ENCODE measurements at places on chromosomes 12 and 14. TPM values are rescaled to one million over a fixed set of nuclear protein-coding genes. Genes with fewer than 3 reads are reported as not detected.

- no peak for DNase-seq
- no peaks in the 10 kb centered on the region for H3K27me3 ChIP-seq
- H3K36me3 ChIP-seq = no peaks in the 10 kb centered on the region
- no peaks in the 10 kb centered on the region for H3K4me1 ChIP-seq
- no peak overlapping the region for H3K27ac ChIP-seq
- no peak overlapping the region for H3K4me3 ChIP-seq
These were observed 90.1 kb upstream of the KCNA1 start for GRCh38 chr12:4819654-4820053.

Gene TRHDE
- 4.6 TPM for total RNA-seq

Gene OR4K14
- total RNA-seq = not detected

Gene GLIPR1L1
- total RNA-seq = not detected

DNA sequence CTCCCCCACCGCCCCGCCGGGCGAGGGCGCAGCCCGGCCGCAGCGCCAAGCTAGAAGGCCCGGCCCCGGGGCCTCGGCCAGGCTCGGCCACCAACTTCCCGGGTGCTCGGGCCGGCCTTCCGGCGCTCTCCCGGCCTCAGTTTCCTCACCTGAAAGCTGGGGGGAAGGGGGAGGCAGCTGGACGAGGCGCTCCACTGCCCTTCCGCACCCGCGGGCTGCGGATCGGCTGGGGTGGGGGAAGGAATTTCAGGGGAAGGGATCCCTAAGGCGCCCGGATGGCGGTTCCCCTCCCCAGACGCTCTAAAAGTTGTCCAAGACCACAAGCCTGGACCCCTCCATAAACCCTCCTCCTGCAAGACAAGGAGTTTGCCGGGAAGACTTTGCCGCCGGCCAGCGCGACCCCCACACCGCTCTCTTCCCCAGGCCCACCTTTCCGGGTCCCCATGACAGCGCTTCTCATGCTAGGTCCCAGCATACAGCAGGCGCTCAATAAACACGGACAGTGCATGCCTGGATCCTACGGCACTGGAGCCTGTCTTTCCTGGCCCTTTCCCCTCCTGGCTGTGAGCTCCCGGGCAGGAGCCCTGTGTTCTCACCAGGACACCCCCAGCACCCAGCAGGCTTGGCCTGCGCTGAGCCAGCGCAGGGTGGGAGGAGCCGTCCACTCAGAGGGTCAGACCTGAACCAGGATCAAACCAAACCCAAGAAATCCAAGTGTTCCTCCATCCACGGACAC lies 18.1 kb downstream of the BEGAIN start:
- no peaks in the 10 kb centered on the region for H3K27me3 ChIP-seq
- H3K4me3 ChIP-seq = peak overlapping the region; percentile 28
- no peaks in the 10 kb centered on the region for H3K36me3 ChIP-seq

Gene TMEM229B
- total RNA-seq = 6.1 TPM

DNA sequence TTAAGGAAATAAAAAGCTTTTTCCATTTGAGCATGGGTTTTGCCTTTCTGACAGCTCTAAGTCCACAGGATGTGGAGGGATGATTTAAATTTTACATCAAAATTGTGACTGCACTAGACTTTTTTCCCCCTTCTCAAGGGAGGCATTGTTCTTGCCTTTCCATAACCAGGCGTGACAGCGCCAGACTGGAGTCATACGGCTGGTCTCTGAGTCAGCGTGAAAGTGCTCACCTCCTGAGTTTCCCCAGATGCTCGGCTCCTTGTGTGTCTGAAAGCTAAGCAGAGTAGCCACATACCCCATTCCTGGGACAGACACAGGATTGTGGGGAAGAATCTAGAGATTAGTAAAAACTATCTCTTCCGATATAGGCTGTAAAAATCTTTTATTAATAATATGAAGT lies 43.1 kb downstream of the SOX5 start:
- peak; percentile 19 for DNase-seq
- H3K36me3 ChIP-seq = no peaks in the 10 kb centered on the region
- H3K4me1 ChIP-seq = peaks cover 20% of the 10 kb centered on the region
- H3K27ac ChIP-seq = no peak overlapping the region
- no peaks in the 10 kb centered on the region for H3K27me3 ChIP-seq

Gene NAA30
- total RNA-seq = 11.4 TPM

Gene INHBE
- total RNA-seq = not detected

Gene ALKBH1
- total RNA-seq = 12.3 TPM

DNA sequence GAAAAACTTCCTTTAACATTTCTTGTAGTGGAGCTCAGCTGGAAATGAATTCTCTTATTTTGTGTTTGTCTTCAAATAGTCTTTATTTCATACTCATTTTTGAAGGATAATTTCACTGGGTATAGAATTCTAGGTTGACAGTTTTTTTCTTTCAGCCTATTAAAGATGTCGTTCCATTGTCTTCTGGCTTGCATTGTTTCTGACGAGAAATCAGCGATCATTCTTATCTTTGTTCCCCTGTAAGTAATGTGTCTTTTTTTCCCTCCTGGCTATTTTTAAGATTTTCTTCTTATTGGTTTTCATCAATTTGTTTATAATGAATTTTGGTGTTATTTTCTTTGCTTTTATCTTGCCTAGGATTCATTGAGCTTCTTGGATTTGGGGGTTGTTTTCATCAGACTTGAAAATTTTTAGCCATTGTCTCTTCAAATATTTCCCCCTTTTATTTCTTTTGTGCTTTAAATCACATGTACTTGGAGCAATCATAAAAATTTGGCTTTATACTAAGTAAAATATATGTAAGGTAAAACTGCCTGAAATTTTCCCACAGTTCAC lies 89.4 kb downstream of the UNC79 start:
- H3K27me3 ChIP-seq = no peaks in the 10 kb centered on the region
- no peak overlapping the region for H3K27ac ChIP-seq
- no peak for DNase-seq

Gene PABPN1
- total RNA-seq = 52.1 TPM

DNA sequence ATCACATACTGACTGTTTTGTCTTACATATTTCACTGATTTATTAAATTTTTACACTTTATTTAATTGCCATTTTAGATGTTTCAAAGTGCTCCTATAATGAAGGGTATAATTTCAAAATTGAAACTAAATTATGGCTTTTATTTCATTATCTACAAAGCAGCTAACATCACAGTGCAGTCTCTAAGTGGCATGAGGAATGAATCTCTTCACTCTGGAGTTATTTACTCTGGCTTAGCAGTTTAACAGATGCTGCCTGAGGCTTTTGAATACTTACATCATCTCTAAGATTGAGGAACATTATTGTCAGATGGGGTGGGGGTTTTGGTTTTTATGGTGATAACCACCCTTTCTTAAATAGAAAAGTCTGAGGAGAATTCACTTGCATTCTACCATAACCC lies 386.4 kb downstream of the TRHDE start:
- H3K4me1 ChIP-seq = no peaks in the 10 kb centered on the region
- no peaks in the 10 kb centered on the region for H3K27me3 ChIP-seq
- no peak for DNase-seq
- no peak overlapping the region for H3K4me3 ChIP-seq
- H3K27ac ChIP-seq = no peak overlapping the region

DNA sequence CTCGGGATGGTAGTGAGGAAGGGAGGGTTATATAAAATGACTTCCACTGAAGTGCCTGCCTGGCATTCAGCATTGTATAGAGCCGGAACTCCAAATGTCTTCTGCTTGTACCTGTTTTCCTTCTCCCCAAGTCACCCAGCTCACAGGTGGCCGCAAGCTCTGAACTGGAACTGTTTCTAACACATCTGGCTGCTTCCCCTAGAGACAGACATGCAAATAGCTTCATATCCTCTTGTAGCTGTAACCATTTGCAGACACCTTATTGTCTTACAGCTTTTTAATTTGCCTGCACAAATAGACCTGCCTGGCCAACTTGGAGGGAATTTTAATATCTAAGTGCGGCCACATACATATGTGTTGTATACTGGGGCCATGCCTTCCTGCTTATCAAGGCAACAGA lies 126.0 kb downstream of the CHST11 start:
- H3K27ac ChIP-seq = no peak overlapping the region
- H3K27me3 ChIP-seq = no peaks in the 10 kb centered on the region
- no peak overlapping the region for H3K4me3 ChIP-seq
- no peak for DNase-seq
- H3K4me1 ChIP-seq = no peaks in the 10 kb centered on the region

Gene APOF
- total RNA-seq = not detected

Gene CARMIL3
- 0.44 TPM for total RNA-seq

DNA sequence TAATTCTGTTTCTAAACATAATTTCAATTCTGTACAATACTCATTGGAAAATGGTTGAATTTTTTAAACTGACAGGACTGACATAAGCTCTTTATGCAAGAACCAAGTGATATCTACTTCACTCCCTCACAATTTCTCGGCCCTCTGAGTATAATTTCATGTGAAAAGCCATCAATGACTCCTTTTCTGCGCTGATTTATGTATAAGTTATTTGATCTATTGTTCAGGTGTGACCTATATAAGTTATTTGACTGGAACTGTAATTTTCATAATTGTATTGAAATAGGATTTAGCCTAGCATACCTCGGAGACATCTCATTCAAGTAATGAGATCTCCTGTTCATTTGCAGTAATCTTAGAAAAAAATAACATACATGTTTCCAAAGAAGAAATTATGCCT lies 184.4 kb downstream of the SYT1 start:
- H3K27me3 ChIP-seq = no peaks in the 10 kb centered on the region
- no peak overlapping the region for H3K4me3 ChIP-seq
- no peak for DNase-seq
- H3K36me3 ChIP-seq = no peaks in the 10 kb centered on the region

Gene KERA
- total RNA-seq = not detected

DNA sequence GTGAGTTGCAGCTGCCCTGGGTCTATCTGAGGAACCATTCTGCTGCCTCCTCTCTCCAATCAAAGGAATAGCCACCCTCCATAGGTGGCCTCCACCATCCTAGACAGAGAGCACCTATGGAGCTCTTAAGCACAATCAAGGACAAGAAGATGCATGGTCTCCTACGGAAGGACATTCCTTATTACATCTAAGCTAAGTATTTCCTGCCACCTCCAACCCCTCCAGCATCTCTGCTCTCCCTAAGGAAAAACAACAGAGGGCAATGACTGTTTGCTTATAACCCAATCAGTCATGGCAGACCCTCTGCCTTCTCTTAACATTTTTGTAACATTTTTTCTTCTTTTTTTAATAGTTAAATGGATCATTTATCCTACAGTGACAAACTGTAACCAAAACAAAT lies 14.8 kb upstream of the OR6J1 start:
- H3K36me3 ChIP-seq = no peaks in the 10 kb centered on the region
- DNase-seq = no peak
- no peak overlapping the region for H3K27ac ChIP-seq
- no peak overlapping the region for H3K4me3 ChIP-seq

- no peaks in the 10 kb centered on the region for H3K36me3 ChIP-seq
- H3K27me3 ChIP-seq = no peaks in the 10 kb centered on the region
- no peak for DNase-seq
- no peaks in the 10 kb centered on the region for H3K4me1 ChIP-seq
These were observed 101.8 kb upstream of the EGLN3 start for GRCh38 chr14:34052658-34053014.

Gene KRT85
- not detected for total RNA-seq

Gene MUCL1
- total RNA-seq = not detected

Gene STAB2
- not detected for total RNA-seq

- H3K4me3 ChIP-seq = no peak overlapping the region
- no peak for DNase-seq
- no peaks in the 10 kb centered on the region for H3K36me3 ChIP-seq
- no peak overlapping the region for H3K27ac ChIP-seq
- H3K4me1 ChIP-seq = no peaks in the 10 kb centered on the region
These were observed 18.2 kb upstream of the STRAP start for GRCh38 chr12:15863984-15864383.

DNA sequence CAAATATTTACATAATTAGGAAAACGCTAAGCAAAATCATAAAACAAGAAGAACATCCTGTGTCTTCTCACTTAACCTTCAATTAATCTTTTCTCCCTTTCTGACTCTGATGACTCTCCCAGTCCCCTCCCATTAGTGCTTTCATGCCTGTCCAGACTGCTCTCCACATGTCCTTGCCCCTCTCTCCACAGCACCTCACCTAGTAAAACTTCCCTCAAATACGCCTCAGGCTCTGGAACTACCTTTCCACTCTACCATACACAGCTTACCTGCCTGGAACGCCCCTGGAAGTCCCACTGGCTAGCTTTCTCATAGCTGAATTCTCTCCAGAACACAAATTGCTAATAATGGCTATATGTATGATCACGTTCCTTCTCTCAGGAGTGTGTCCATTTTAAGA lies 44.7 kb downstream of the SLC5A8 start:
- no peak overlapping the region for H3K4me3 ChIP-seq
- no peak overlapping the region for H3K27ac ChIP-seq
- H3K36me3 ChIP-seq = no peaks in the 10 kb centered on the region
- DNase-seq = no peak
- no peaks in the 10 kb centered on the region for H3K4me1 ChIP-seq
- no peaks in the 10 kb centered on the region for H3K27me3 ChIP-seq

DNA sequence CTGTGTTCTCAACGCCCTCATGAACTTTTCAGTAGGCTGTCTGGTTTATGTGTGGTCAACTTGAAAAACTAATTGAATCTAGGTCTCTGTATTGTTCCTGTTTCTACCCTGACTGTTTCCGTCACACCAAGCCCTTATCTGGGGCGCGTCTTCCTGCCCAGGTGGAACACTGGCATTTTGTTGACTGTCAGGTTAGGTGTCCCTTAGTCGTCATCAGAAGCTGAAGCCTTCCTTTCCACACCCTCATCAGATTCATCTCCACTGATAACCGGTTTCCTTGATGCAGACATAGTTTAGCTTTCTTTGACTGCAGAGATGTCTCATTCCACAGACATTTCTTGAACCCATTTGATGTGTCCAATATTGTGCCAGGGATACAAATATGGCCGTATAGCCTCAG lies 96.5 kb downstream of the DUSP16 start:
- H3K27ac ChIP-seq = no peak overlapping the region
- no peak for DNase-seq
- peaks cover 4% of the 10 kb centered on the region for H3K4me1 ChIP-seq
- H3K4me3 ChIP-seq = no peak overlapping the region

Gene OAS2
- 6.6 TPM for total RNA-seq

Gene CMTM5
- total RNA-seq = 19.9 TPM

GRCh38 chr14:64604001-64604400 lies 54.2 kb downstream of the PPP1R36 start:
- H3K27ac ChIP-seq = no peak overlapping the region
- no peaks in the 10 kb centered on the region for H3K36me3 ChIP-seq
- H3K4me1 ChIP-seq = no peaks in the 10 kb centered on the region
- no peaks in the 10 kb centered on the region for H3K27me3 ChIP-seq
- H3K4me3 ChIP-seq = no peak overlapping the region

DNA sequence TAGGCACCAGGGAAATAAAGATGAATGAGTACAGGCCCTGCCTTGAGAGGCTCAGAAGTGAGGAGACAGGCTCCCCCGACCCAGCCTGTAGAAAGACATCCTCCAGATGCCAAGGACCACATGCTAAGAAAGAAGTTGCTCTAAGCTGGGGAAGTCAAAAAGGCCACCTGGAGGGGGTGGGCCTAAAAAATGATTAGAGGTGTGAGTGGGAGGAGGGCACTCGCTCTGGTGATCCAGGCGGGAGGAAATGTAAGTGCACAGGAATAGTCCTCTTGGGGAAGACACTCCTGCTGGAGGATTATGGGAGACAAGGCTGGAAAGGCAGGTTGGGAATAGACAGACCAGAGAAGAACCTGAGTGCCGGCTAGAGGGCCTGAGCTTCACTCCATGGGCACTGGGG lies 32.2 kb downstream of the SMUG1 start:
- H3K4me3 ChIP-seq = no peak overlapping the region
- no peaks in the 10 kb centered on the region for H3K27me3 ChIP-seq
- no peak overlapping the region for H3K27ac ChIP-seq
- no peaks in the 10 kb centered on the region for H3K36me3 ChIP-seq

Gene ADCY4
- 66.0 TPM for total RNA-seq

Gene WNT5B
- total RNA-seq = 34.1 TPM

Gene OAS1
- 9.6 TPM for total RNA-seq

Gene NRIP2
- total RNA-seq = 26.0 TPM

Measured in tibial nerve (tissue), 4 donors.